ENCODE measurements at places on chromosomes 1 and 21.

DNA sequence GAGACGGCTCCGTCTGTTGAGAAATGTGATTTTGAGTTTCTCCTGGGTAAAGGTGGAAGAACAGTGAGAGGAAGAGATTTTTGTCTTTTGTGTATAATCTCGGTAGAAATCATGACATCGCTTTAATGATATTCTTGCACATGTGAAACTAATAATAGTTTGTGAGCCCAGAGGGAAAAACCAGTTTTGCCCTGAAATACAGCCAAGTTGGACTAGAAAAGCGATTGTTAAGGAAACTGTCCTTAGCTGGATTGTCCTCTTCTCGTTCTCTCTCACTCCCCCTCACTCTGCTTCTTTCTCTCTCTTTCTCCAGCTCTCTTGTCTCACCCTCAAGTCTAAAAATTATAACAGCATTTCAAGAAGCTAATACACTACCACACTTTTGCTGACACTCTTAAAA, 17.1 kb downstream of the KCNJ6 start:
- no peak for DNase-seq

DNA sequence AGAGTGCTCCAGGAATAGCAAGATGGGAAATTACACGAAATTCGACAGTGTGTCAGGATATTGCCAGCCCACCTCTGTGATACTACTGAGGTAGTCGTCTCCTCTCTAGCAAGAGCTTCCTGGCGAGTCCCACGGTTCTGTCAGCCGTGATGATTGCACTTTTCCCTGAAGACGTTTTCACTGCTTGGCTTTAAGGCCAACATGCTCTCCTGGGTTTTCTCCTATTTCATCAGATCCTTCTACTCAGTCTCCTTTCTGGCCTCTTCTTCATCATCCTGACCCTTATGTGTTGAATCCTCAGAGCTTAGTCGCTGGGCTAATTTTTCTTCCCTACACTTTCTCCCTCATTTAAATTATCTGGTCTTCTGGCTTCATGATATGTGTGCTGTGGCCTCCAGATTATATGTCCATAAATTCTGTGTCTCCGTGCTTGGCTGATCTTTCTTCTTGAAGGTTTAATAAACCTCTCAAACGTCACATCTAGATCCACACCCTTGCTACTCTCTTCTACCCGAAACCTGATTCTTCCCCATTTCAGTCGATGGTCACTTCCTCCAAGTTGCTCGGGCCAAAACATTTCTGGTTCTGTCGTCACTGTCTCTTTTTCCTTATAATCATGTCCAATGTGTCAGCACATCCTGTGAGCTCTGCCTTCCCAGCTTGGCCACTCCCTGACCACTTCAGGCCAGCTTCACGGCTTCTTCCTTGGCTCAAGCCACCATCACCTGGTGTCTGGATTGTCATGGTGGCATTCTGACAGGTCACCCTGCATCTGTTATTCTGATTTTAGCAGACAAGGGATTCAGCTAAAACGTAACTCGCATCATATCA, 12.2 kb downstream of the OR2B11 start:
- DNase-seq, result no peak

GRCh38 chr1:193211539-193211938, 25.1 kb upstream of the B3GALT2 start:
- no peak for DNase-seq

DNA sequence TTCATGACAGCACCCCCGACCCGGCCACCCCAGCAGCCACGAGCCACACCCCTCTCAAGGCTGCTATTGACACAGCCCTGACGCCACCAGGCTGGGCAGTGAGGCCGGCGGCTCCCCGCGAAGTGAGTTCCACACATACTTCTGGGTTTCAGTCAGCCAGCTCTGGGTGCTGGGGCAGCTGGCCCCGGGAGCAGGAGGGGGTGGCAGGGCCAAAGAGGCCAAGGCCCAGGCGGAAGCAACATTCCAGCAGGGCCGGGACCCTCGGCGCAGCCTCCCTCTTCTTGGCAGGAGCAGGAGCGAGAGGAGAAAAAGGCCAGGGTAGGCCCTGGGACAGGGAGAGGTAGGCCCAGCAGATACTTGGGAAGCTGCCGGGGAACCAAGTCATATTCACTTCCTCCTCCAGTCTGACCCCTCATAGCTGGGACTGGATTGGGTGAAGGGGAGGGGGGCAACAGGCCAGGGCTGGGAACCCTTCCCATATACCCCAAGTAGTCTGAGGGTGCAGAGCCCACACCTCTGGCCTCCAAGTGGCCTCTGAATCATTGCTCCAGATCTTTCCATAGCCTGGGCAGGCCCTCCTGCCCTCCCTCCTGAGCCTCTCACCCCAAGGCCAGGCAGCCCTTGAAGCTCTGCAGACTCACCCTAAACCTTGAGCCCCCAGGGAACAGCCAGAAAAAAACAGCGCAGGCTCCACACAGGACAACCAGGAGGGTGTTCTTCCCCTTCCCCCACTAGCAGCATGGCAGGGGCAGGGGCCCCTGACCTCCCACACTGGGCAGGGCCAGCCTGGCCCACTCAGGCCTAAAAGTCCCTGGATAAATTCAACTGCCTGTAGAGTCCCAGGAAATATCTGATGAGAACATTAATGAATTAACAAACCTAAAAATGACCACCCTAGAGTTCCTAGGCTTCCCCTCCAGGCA, 5.7 kb downstream of the HSPG2 start:
- no peak for DNase-seq

- no peak for DNase-seq
Measured at GRCh38 chr1:52633291-52633754, 355 bp downstream of the SHISAL2A start.

GRCh38 chr21:45109831-45110492, 35.6 kb downstream of the ADARB1 start:
- DNase-seq, result peak; percentile 9

DNA sequence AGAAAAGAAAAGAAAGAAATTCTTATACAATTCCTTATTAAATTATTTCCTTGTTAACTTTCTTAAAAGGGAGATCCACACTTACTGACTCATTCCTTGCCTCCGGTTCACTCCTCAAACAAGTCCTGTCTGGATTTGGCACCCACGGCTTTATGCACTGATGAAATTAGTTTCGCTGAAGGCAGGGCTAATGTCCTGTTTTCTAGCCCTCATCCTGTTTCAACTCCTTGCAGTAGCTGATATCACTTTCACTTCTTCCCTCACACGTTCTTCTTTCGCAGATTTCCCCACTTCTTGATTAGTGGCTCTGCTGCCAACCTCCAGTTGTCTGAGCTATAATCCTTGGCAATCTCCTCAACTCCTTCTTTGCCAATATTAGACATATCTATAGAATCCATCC, 215.2 kb downstream of the URB2 start:
- no peak for DNase-seq

DNA sequence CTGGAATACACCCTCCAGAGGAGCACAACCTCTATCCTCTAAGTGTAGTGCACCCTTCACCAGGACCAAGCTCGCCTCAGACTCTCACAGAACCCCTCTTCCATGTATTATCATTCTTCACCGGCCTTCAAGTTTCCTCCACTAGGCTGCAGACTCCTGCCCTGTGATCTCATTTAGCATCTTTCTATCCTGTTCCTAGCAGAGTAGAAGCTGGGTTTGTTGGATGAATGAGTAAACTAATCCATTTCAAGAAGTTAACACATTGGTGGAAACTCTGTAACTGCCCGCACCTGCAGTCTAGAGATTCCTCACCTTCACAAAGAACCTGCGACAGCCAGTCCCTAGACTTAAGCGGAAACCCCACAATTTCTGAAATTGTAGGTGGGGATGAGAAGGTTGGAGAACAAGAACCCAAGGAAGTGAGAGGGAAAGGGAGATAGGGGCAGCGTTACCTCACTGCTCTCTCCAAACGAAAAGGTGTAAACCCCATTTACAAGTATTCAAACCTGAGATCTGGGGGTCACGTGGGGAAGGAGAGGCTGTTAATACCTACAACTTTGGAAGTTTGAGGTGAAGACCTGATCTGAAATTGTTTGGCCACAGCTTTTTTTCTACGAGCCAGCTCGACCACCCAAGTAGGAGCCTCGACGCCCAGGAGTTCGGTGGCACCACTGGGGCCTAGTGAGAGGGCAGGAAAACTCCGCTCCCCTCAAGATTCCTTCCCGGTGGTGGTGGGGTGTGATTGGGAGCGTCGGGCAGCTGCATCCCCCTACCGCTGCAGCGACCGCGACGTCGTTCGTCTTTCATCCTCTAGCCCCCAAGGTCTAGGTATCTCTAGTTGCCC, 1.2 kb downstream of the PTPN14 start:
- DNase-seq, result no peak

DNA sequence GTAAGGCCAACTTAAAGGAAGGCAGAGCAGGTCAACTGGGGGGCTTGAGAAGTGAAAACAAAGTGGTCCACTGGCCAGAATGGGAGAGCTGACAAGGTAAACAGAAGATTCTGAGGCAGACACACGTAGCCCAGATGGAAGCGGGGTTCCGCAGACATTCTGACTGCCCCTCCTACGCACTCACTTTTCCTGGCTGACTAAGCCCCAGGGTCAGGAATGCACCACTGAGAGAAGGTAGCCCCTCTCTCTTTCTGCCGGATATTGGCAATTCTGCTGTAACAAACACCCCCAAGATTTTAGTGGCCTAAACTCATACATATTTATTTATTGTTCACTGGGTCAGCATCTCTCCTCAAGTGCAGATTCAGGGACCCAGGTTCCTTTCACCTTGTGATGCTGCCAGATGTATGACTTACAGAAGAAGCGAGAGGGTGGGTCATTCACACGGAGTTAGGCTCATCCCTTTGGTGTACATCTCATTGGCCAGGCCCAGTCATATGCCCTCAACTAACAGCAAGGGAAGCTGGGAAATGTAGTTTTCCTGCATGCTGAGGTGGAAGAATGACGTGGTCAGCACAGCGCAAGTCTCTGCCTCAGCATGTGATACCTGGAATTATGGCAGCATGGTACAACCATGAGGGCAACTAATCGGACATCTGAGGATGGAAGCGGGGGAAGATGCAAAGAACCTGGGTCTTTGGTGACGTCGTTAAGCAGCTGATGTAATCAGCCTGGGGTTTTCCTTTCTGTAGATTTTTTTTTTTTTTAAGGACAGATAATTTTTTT, 43.4 kb upstream of the MRPS6 start:
- no peak for DNase-seq

GRCh38 chr1:29687601-29688244, 451.4 kb downstream of the PTPRU start:
- no peak for DNase-seq

- DNase-seq, result no peak
Measured at GRCh38 chr1:231953660-231954059, 327.1 kb downstream of the DISC1 start.

DNA sequence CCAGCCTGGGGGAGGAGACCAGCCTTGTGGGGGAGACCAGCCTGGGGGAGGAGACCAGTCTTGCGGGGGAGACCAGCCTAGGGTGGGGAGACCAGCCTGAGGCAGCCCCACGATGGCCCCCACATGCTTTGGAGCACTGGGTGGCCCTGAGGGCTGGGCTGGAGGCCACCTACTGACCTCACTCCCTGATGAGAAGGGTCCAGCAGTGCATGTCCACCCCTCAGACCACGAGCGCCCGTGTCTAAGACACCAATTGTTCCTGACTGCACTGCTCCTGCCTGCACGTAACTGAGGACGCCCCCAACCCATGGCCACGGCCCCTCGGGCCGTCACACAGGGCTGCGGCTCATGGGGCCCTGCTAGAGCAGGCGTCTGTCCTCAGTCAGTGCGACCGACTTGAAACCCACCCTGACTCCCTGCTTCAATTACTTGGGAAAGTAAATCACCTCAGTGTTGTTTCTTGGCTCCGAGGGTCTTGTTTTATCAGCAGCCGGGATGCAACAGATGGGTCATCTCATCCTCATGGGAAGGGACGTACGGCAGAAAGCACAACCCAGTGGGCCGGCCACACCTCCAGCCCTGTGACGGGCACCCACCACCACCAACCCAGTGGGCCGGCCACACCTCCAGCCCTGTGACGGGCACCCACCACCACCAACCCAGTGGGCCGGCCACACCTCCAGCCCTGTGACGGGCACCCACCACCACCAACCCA, at the start of gene SPATC1L:
TSS of gene SPATC1L (minus strand) at position 550 of the 715 bp plus-strand sequence. CDS start 1,643 bp downstream, outside the sequence.
- DNase-seq, result no peak

- no peak for DNase-seq
Measured at GRCh38 chr1:172531412-172532182, 1.4 kb upstream of the SUCO start.

GRCh38 chr1:15951341-15952153, 24.4 kb downstream of the ZBTB17 start:
- no peak for DNase-seq

DNA sequence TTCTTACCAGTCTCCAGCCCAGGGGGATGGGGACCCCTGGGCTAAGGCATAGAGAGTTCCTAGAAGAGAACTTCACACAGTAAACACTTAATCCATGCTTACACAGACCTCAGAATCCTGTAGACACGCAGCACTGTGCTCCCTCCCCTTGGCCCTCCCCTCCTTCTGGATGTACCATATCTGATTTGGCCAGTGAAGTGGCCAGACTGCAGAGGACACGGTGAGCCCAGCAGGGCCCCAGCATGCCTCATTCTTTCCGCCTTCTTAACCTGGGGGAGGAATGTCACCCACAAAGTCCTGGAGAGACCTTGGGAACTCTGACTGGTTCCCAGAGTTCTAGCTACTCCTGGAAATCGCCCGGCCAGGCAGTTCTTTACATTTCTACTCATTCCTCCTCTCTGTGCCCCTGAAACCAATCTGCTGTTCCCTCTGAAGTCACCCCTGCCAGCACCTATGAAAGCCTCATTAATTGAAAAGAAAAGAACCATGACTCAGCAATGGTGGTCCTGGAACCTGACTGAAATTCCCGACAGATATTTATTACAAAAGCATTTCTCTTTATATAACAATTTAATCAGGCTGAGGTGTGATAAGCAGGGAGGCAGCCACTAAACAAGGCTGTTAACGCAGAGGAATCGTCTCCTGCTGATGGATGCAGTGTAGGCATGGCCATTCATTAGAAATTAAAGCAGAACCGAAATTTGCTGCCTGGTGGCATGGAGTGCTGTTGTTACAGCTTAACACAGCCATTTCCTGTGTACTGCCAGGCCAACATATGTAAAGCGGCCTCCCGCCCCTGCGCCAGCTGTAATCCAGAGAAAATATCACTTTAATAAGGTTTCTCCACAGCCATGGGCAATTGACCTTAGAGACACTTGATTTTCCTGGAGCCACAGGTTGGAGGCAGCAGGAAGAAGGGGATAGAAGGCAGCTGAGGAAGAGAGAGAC, 74.6 kb upstream of the KCND3 start:
- DNase-seq, result no peak

- no peak for DNase-seq
Measured at GRCh38 chr1:170853302-170853701, 82.0 kb upstream of the MROH9 start.

DNA sequence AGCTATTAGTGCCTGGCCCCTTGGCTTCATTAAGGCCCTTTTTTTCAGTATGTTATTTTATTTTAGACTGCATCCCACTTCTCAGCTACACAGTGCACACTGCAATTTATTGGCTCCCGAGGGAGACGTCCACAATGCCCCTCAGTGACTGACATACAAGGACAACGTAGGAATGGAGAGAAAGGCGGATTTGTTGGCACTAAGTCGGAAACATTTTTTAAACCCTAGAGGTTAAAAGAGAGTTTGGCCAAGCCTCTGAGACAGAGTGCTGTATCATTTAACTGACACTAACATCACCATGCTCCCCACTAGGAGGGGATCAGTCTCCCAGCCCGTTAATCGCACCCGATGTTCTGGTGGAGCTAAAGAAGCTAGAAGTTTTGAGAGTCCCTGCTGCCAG, 45.7 kb upstream of the FOXD3 start:
- DNase-seq, result no peak

Measured in stimulated activated CD8-positive, alpha-beta memory T cell treated with anti-CD3 and anti-CD28 coated beads, Interleukin-4, amount 100 ng/mL, for 1 hour (primary cell).